ENCODE measurements at places on chromosomes 3 and 15.

DNA sequence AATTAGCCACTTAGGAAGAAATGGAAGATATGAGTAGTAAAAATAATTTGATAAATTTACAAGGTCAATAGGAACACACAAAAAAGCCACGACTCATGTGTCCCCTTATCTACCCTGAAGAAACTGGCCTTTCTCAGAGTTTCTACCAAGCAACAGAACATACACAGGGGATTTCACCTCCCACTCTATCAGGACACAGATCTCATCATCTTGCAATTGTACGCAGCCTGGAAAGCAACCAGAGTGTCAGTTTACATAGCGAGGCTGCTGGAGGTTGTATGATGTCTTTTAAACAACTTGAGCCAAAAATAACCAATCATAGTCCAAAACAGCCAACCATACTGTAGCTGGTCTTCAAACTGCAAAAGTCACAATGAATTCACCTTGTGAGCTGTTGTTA, 19.7 kb upstream of the LMOD3 start:
- DNase-seq: no peak

- no peak for DNase-seq
Observed at GRCh38 chr3:107251819-107252218, 125.4 kb upstream of the CCDC54 start.

DNA sequence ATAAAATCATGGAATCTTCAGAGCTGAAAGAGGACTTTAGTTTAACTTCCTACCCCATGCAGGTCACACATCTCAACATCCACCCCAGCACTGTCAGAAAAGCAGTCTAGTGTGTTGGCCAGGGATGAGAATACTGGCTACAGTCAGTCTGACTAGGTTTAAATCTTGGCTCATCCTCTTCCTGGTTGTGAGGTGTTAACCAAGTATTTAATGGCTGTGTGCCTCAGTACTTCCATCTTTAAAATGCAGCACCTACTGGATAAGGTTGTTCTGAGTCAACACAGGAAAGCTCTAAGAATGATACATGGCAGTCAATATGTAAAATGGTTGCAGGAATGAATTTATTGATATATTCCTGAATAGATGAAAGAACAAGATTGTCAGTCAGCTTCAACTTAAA, 3.1 kb downstream of the CFAP44 start:
- no peak for DNase-seq

DNA sequence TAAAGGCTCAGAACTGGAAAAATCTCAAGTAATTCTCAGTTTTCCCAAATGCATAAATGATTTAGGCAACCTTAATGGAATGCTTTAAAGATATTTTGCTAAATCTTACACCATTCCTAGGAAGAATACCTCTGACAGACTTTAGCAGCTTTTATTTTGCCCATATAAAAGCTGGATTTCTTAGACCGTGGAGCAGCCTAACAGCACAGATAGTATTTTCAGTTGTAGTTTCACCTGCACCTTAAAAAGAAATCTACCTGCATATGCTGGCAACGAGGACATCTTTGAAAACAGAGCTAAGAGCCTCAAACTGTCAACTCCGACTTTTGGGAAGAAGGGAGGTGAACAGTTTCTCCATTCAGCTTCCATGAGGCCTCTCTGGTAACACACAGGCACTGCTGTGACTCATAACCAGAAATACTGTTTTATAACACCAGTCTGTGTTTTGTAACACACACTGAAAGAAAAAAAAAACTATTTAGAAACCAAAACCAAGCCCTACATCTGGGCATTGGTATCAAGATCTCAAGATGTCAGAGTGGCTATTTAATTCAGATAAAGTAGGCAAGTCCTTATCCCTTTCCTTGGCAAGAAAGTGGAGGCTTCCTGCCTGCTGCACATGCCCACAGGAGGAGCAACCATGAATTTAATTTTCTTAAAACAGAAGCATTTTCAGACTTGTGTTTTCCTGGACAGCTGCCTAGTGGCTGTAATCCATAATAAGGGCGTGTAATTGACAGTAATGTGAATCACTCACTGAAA, 181.5 kb upstream of the ICE2 start:
- DNase-seq: no peak

DNA sequence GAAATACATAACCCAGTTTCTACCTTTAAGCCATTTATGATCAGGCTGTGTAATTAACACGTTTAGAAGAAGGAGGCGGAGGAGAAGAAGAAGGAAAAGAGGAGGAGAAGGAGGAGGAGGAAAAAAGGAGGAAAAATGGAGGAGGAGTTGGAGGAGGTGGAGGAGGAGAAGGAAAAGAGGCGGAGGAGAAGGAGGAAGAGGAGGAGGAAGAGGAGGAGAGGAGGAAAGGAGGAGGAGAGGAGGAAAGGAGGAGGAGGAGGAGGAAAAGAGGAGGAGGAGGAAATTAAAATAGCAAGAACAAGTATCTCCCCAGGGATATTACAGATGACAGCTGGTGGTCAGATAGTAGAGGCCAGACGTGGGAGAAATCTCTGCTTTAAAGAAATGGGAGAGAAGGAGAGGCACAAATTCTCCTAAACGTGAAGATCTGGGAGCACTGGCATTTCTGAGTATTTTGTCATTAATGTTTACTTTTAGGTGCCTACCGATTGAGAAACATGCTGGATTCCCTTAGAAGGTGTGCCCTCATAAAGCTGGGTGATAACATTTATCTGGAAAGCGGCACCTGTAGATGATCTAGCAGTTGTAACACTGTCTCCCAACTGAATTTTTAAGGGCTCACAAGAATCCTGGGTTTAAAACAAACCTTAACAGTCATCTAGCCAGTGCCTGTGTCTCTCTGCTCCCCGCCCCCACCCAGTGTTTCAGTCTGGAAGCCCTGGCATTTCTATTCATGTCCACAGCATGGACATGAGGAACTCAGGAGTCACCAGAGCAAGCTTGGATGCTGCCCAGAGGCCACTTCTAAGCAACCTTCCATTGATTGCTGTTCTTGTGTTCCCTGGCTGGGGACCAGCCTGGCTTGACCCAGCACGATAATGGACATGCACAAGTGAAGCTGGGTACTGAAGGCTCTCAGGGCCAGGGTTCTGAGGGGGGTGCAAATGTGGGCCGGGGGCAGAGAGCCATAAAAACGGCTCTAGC, 75.2 kb downstream of the CHRNA7 start:
- DNase-seq: no peak

All from central memory CD4-positive, alpha-beta T cell (primary cell).